ENCODE measurements at places on chromosomes 5 and 9.
A peak's percentile ranks its signal among the peaks of the same experiment; 100 is the strongest.

GRCh38 chr5:159861086-159861485 is 55.2 kb upstream of the ADRA1B start:
- no peak for DNase-seq

GRCh38 chr5:175657593-175658271 is at the start of gene HRH2:
HRH2 (plus strand) TSS chr5:175658071; CDS start chr5:175683234, 25,163 bp downstream.
- peak; percentile 40 for DNase-seq

DNA sequence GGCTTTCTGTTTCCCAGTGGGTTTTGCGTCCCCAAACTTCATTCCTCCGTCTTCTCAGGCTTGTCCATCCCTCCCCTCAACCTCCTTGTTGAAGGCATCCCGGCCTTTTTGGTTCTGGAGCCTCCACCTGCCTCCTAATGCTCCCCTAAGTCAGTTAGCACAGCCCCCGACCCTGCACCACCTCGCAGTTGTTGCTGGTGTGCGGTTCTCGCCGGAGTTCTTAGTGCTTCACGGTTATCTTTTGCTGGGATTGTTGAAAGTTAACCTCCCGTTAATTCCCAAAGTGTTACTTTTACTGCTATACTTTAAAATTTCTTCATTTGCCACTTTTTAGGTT is 447 bp downstream of the UBLCP1 start:
- no peak for DNase-seq

DNA sequence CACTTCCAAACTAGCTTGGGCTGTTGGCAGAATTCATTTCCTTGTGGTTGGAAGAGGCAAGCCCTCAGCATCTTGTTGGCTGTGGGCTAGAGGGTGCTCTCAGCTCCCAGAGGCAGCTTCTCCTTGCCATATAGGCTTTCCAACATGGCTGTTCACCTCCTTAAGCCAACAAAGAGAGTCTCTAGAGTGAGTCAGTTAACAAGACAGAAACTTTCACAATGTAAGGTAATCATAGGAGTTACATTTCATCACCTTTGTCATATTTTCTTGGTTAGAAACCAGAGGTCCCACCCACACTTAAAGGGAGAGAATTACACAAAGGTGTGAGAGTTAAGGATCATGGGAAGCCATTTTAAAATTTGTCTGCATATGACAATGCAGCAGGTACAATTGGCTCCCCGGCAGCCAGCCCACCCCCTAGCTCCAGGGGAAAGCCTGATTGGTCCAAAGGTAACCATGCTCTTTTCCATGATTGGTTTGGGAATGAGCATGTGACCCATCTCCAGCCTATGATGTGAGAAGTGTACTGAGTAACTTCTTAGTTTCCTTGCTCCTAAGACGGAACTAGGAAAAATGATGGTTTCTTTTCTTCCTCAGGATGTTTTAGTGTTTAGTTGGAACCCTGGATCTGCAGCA is 109.8 kb upstream of the MSX2 start:
- DNase-seq = no peak

DNA sequence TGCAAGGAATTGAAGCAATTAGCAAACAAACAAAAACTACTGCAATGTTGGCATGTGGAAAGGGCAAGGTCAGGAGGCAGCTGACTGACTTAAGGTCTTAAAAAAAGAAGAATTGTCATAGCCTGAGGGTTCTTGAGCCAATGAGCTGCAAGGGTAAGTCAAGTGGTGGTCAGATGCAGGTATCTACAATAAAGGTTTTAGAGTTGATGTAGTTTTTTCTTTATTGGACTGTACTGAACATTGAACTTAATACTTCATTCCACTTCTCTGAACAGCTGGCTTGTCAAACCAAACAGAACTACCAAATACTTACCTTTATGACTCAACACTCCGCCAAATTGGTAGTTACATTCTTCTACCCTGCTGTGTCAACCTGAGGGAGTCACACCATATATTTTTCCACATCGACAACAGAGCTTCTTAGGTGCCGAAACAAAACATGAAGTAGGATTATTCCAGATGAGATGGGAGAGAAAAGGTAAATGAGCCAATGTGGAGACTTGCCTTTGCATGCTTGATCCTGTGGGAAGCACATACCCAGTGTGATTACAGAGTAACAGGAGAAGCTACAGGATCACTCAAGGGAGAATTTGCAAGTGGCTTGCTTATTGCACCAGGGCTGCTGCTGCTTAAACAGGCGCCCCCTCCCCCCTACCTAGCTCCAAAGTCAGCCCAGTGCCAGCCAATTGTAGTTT is 35.3 kb downstream of the EQTN start:
- no peak for DNase-seq

GRCh38 chr5:120260651-120261050 is 203.4 kb upstream of the PRR16 start:
- DNase-seq = no peak

GRCh38 chr5:138643040-138643791 is 68.0 kb upstream of the HSPA9 start:
- no peak for DNase-seq

DNA sequence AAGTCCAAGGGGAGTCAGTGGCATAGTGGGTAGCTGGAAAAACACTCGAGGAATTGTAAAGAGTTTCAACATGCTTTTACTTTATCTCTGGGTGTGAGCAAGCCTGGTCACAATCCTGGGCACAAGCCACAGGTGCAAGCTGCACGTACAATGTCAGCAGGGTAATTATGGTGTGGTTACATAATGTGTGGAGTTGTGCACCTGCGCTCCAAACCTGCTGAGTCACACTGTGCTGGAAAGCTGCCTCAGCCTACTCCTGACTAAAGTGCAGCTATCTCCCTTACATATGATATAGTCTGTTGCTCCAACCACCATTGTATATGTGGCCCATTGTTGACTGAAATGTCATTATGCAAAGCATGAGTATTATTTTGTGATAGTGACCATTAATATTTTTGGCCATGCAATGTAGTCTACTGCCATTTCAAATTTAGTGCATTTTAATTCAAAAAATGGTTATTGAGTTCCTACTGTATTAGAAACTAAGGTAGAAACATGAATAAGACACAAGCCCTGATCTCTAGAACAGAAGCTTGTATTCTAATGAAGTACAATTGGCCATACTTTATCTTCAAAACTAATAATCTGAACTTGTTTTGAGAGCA is 160.9 kb upstream of the SLC30A5 start:
- no peak for DNase-seq

DNA sequence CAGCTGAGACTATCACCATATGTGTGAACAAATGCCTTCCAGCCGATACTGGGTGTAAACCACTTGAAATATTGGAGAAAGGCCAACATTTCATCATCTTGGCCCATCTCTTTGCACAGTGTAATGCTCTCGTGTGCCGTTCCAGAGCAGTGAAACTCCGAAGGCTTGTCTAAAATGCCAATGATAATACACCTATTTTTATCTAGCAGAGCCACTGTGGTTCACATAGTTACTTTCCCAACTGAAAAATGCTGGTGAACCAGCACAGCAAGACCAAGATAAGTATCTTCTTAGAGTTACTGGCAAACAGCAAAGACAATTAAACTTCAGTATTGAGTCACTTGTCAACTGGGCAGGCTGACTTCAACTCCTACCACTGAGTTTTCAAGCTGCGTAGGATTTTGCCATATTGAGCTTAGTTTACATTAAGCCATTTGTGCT is 379.9 kb upstream of the ACTBL2 start:
- no peak for DNase-seq

DNA sequence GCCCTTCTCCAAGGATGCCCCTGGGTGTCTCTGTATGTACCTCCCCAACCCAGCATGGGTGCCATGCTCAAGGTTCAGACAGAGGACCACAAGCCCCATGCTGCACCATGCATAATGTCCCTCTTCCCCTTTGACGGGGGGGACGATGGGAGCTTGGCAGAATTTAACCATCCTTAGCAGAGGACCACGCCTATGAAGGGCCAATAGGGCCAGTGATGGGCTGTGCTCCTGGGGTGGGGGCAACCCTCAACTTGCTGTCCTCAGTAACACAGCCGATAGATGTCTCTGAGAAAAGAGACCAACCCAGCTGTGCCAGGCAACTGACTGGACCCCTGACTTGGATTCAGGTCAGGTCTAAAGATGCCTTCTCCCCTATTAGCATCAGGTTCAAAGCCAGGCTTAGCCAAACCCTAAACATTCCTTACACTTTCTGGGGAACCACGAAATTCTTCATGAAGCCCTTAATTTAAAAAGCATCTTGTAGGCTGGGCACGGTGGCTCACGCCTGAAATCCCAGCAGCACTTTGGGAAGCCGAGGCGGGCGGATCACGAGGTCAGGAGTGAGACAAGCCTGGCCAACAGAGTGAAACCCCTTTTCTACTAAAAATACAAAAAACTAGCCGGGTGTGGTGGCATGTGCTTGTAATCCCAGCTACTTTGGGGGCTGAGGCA is 20.7 kb upstream of the JADE2 start:
- DNase-seq = no peak

DNA sequence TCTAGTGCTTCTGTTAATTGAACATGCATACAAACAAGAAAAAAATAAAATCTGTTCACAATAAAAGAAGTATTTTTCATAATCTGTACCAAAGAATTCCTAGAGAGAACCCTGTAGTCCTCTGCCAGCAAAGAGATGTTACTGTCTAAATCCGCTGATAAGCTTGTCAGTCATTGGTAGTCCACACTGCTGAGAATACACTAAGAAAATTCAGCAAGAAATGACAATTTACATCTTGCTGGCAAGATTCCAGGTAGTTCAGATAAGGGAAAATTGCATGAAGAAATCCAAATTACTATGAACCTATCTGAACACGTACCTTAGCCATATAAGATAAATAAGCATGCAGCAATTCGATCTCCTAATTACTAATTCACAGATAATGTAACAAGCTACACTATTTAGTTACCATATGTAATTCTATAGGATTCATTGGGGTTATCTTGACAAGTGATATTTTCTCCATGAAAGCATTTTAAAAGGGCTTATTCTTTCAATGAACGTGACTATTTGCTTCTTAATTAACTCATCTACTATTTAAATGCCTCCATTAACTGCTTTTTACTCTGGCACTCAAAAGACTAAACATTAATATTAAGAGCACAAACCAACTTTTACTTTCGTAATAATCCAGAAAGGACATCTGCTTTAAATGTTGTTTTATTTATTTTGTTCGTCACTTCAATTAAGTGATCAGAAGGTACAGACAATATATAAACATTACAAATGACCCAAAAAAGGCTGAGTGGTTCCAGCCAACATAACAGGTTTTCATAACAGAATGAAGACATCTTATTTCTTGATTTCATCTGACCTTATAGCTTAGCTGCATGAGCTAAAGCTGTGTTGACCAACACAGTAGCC is 9.7 kb downstream of the MPDZ start:
- no peak for DNase-seq

- no peak for DNase-seq
Observed at GRCh38 chr5:120848883-120849282, 384.8 kb downstream of the PRR16 start.

DNA sequence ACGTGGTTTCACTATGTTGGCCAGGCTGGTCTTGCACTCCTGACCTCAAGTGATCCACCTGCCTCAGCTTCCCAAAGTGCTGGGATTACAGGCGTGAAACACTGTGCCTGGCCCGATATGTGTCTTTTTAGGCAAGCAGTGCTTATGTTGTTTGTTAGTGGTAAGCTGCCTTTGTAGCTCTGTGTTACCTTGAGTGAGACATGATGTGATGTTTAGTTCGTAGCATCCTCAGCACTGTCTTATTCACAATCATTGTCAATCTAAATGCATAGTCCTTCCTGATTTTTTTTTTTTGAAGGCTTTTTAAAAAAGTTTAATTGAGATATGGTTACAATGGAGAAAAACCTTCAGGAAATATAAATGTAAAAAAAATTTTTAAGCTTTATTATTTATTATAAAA is 45.5 kb downstream of the EXOSC2 start:
- no peak for DNase-seq

DNA sequence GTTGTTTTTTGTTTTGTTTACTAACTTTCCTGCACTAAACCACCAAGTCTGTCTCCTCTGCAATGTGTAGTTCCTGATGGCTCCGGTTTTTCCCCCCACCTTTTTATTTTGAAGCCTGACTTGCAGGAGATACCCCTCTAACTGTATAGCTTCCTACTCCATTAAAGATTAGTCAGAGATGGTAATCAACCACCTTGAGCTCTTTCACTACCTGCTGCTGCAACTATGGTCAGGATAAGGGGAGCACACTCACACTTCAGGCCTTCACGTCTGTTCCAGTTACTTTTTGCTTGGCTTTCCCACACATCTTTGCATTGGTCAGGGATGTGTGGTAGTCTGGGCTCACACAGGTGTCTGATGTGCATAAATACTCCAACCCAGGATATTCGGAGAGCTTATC is 63.4 kb downstream of the NR6A1 start:
- DNase-seq = no peak

- no peak for DNase-seq
Observed at GRCh38 chr5:132678735-132679134, 4.9 kb downstream of the IL4 start.

GRCh38 chr5:6611334-6612256 is 21.2 kb downstream of the NSUN2 start:
- DNase-seq = no peak

- no peak for DNase-seq
Observed at GRCh38 chr5:153658606-153659005, 168.1 kb downstream of the GRIA1 start.

GRCh38 chr5:107313921-107314320 is 356.8 kb downstream of the EFNA5 start:
- DNase-seq = no peak

GRCh38 chr5:149563466-149563865 is 12.2 kb upstream of the CSNK1A1 start:
- no peak for DNase-seq

DNA sequence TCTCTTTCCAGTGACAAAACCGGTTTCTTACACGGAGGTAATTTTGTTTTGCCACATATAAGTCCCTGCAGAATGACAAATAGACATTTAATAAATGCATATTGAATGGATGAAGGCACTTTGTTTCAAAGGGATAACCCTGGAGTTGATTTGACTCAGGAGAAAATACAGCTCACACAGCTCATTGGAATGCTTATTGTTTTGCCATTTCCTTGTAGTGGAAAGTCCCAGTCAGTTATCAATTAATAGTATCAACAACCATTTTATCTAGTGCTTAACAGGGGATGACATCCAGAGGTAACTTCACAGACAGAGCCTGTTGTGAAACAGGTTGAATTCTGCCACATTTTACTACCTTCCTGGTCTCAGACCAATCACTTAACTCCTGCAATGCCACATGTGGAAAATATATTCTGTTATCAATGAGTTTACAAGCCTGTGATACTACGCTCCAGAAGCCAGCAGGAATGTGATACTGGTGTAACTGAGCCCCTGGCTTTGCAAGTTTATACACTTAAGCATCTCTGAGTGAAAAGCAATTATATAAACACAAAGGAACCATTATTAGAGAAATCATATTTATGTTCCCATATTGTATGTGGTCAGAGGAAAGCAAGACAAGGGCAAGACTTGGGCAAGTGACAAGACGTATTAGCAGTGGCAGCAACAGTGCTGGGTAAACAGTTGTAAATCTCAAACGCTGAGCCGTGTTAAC is 123.1 kb upstream of the ANKRD55 start:
- no peak for DNase-seq

DNA sequence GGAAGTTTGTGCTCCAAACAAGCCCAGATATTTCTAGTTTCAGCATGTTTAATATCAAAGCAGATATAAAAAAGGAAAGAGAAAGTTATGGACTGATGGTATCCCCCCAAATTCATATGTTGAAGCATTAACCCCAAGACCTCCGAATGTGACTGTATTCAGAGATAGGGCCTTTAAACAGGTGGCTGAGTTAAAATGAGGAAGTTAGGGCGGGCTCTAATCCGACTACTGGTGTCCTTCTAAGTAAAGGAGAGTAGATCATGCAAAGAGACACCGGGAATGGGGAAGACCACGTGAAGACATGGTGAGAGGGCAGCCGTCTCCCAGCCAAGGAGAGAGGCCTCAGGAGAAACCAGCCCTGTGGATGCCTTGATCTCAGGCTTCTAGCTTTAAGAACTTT is 324.1 kb upstream of the KIF2A start:
- DNase-seq = no peak

GRCh38 chr5:176630681-176631222 is 277 bp downstream of the EIF4E1B start:
- no peak for DNase-seq
